ENCODE measurements at places on chromosomes 4 and X.

DNA sequence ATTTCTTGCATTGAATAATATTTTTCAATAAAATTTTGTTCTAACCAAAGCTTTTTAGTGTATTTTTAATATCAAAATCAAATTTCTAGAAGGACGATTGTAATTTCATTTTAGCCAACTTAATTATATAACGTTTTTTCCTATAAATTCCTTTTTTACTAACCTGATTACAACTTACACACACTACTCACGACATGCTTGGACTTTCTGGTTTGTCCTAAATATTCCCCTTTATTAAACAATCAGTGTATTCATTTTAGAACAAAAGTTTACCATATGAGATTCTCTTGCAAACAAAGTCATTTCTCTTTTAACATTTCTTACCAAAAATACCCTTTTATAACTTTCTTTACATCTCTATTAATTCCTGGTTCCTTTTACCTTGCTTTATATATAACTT lies 173.7 kb downstream of the PWWP3B start:
- no peak for DNase-seq

DNA sequence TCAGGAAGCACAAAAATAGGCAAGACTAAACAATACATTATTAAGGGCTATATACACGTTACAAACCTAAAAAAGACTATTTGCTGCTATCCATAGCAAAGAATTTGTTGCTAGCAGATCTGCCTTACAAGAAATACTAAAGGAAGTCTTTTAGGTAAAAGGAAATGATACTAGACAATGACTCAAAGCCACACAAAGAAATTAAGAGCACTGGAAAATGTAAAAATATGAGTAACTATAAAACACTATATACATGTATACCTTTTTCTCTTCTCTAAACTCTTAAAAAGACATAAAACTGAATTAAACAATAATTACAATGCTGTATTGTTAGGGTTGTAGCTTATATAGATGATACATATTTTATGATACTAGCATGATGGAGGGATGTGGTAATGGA lies 25.7 kb downstream of the SLC9A7 start:
- no peak for DNase-seq

- no peak for DNase-seq
These were observed 75.3 kb upstream of the RAPGEF2 start for GRCh38 chr4:159027535-159027934.

GRCh38 chrX:85611926-85612325 lies 232.5 kb upstream of the POF1B start:
- DNase-seq = no peak

GRCh38 chrX:9992061-9992460 lies 24.9 kb downstream of the CLDN34 start:
- no peak for DNase-seq

DNA sequence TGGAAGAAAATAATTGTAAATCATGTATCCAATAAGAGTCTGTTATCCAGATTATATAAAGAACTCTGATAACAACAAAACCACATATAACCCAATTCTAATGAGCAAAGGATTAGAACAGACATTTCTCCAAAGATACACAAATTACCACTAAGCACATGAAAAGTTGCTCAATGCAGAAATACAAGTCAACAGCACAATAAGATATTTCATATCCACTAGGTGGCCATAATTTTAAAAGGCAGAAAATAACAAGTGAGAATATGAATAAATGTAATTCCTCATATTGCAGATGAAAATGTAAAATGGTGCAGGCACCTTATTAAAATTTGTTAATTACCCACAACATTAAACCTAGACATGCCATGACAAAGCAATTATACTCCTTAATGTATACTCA lies 73.9 kb upstream of the ZCCHC13 start:
- DNase-seq = no peak

DNA sequence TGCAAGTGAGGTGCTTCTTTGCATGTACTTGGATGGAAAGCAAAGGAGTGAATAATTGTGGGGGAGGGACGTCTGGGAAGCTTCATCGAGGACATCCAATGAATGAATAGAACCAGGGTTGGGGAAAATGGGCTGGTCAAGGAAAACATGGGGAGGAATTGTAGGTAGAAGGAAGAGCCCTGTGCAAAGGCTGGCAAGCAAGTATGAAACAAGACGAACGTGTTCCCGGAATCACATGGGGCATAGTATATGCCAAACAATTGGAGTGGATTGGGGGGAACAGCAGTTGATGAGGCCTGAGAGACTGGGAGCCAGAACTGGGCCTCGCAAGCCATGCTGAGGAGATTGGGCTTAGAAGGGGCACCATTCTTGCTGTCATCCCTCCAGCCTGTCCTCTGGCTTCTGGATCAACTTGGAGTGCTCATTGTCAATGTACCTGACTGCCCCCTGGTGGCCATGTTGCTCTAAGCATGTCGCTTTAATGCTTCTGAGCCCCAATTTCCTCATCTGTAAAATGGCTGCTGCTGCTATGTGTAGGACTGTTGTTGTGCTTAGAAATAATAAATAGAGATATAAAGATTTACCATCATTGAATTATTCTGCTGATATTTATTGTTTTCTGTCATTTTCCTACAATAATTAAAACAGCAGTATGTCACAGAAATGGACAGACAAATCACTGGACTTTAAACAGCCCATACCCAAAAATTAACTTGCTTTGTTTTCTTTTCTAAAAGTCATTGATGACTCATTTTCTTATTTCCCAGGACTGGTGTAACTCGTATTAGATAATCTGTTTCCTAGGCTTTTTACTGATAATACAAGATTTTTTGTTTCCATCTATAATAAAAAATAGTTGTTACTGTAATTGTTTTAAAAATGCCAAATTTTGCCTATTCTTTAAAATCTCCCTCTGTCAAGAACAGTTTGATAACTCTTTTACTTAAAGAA lies 66.4 kb downstream of the JADE3 start:
- DNase-seq = no peak

GRCh38 chr4:4289597-4289940 lies 385 bp downstream of the LYAR start:
- no peak for DNase-seq

DNA sequence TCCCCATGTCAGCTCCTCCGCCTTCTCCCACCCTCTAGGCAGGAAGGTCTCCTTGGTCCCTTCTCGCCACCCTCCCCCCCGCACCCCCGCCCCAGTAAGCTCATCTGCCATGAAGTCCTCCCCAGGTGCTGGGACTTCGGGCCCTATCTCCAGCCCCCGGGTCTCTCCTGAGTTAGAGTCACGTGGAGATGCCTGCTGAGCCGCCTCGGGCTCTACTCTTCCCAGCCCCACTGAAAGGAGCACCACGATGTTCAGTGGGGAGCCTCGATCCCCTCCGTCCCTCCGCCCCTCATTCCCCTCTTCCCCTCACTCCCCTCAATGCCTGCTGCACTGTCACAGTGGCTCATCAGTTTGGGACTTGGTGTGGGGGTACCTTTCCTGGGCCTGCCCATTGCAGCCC lies 3.9 kb downstream of the HTRA3 start:
- DNase-seq = no peak

DNA sequence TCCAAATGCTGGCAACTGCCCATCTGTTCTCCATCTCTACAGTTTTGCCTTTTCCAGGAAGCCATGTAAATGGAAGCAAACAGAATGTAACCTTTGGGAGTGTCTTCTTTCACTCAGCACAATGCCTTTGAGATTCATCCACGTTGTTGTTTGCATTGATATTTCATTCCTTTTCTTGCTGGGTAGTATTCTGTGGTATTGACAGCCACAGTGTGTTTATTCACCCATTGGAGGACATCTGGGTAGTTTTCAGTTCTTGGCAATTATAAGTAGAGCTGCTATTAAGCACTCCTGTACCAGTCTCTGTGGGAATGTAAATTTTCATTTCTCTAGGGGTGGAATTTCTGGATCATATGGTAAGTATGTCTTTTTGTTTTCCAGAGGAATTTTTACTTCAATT lies 194.3 kb upstream of the RPS6KA3 start:
- no peak for DNase-seq

GRCh38 chr4:118190903-118191302 lies 156.6 kb downstream of the NDST3 start:
- DNase-seq = no peak

- no peak for DNase-seq
These were observed 43.8 kb upstream of the KCNIP4 start for GRCh38 chr4:21992330-21992729.

Data from occipital lobe (tissue), 3 donors.